ENCODE measurements at places on chromosomes 12 and 14.

DNA sequence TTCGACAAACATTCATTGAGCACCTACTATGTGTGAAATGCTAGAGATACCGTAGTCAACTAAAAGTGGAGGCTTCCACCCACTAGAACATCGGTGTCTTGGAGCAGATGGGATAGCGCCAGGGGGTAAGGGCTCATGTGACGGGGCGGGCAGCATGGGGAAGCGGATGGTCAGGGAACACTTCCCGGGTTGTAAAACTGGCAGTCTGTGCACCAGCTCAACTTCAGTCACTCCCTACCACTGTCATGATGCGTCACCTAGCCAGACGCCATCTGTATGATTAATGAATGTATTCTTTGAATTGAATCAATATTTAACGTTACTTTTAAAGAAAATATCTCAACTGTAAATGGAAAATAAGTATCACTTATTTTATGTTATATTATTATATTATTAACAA, 93.5 kb downstream of the PIWIL1 start:
- DNase-seq = no peak

- DNase-seq = no peak
These were observed 271.6 kb downstream of the CACNA1C start for GRCh38 chr12:2324387-2324786.

DNA sequence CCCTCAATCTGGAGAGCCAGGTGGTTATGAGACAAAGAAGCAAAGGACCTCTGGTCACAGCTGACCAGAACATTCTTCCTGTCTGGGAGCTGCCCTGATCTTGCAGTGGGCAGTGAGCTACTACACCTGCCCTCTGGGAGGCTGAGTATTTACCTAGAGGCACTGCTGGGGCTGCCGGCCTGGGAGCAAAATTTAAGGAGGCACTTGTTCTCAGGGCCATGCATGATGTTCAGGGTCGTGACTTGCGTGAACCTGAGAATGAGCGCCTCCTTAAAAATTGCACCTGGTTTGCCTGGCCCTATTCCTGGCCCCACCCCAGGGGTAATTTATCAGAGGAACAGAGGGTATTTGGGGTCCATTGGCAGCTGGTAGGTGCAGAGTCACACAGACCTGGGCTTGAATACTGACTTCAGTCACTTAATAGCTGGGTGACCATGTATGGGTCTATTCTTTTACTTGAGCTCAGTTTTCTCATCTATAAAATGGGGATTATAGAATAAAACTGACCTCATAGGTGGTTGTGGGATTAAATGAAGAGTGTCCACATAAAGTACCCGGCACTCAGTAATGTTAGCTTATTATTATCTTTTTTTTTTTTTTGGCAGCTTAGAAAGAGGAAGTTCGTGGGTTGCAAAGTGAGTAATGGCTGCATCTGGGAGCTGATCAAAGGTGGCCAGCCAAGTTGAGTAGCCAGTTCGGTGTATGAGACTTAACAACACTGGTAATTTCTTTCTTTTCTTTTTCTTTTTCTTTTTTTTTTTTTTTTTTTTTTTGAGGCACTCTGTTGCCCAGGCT, 107.4 kb upstream of the MED13L start:
- DNase-seq = no peak

GRCh38 chr12:94640134-94640928, 10.0 kb downstream of the TMCC3 start:
- DNase-seq = no peak

- DNase-seq = no peak
These were observed 533.7 kb upstream of the SEL1L start for GRCh38 chr14:82067221-82067875.

DNA sequence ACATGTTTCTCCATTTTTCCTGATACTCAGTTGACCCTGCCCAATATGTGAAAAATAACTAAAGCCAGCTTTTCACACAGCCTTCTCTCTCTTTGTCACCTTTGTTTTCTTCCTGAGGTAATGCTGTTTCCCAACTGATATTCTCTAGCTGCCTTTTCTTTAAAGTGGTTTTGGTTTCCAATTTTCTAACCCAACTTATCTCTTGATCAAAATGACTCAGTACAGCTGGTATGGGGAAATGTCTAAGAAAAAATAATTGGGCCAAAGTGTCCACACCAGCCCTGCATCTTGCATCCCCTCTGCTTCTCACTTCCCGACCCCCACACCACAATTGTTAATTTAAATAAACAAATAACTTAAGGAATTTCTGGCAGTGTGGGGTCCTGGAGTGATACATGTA, 193.8 kb downstream of the SYT1 start:
- DNase-seq = no peak

DNA sequence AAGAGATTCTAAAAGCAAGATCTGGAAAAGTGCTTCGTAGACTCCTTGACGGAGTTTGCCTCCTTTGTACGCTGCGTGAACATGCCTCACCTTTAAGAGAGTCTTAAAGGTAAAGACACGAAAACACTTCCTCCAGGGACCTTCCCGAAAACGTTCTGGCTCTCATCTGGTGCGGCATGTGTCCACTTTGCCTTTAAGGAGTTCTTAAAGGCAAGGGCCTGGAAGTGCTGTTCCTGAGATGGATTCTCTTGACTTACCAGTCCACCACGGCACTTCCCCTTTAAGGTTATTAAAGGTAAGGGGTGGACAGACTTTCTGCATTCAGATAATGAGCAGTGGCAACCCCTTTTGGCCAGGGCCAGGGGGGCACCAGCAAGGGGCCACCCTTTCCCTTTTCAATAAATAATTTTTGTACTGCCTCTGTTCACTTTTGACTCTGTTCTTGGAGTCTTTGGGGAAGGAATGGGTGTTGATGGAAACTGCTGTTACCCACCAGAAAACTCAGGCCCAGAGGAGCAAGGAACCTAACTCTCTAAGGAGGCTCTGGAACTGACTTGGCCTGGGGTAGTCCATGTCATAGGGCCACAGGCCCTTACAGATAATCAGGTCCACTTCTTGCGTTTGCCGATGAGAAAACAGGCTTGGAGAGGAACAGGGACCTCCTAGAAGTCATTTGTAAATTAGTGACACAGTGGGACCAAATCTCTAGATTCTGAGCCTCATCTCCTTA, 4.4 kb downstream of the REM2 start:
- no peak for DNase-seq

- no peak for DNase-seq
These were observed 1.1 kb downstream of the BRI3BP start for GRCh38 chr12:124994437-124994975.

DNA sequence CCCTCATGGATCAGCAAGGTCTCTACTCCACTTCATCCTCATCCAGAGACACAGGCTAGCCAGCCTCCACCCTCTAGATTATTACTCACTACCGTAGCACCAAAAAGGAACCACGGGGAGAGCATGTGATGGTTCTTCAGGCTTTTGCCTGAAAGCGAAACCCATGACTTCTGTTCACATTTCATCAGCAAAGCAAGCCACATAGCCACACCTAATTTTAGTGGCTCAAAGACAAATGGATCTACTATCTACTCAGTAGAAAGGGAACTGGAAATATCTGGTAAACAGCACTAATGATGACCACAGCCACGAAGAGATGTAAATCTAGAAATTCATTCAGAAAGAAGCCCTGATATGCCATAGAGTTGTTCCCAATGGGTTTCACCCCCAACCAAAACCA, 51.4 kb downstream of the VCPKMT start:
- DNase-seq = no peak

DNA sequence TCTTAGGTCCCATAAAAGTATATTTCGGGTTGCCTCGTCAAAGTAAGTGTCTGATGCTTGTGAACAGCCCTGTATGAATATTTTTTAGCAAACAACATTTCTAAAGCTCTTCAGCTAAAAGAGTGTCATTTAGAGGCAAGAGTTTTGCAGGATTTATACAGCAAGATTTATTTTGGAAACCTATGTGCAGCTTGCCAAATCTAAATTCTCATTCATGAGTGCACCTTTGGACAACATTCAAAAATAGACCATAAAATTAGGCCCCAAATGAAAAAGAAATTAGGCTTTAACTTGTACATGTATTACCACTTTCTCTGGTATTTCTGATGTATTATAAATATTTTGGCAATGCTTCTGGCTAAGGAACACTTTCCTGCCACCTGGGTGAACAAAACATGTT, 224.4 kb upstream of the PDZRN4 start:
- DNase-seq = no peak

DNA sequence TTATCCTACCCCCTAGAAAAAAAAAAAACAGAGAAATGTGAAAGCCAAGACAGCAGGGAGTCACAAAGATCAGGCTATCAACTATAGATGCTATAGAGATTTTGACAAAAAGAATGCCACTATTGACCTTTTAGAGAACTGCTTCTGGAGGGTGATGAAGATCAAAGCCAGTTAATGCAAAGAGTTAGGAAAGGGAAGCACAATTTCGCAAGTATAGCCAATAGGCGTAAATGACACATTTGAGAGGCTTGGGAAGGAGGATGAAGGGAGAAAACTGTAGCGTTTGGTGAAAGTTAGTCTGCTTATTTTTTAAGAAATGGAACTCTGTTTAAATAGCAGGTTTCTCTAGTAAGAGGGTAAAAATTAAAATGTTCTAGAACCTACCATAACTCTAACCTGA, 190.7 kb downstream of the DUSP6 start:
- DNase-seq = no peak

GRCh38 chr14:101721951-101722661, 39.4 kb upstream of the PPP2R5C start:
- DNase-seq = no peak

DNA sequence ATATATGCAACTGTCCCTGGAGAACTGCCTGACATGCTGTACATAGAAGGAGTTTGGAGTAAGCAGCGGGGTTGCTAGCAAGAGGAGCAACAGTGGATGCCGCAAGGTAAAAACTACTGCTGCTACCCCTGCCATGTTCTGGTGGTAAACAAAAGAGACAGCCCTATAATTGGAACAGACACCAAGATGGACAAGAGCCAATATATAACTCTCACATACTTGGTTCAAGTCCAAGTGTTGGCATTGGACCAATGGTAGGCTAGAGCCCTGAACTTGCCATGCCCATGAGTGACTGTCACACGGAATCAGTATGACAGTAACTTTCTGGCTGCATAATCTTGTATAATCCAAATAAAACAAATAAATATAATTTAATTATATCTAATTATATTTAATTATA, 13.7 kb downstream of the ATXN7L3B start:
- DNase-seq = no peak

DNA sequence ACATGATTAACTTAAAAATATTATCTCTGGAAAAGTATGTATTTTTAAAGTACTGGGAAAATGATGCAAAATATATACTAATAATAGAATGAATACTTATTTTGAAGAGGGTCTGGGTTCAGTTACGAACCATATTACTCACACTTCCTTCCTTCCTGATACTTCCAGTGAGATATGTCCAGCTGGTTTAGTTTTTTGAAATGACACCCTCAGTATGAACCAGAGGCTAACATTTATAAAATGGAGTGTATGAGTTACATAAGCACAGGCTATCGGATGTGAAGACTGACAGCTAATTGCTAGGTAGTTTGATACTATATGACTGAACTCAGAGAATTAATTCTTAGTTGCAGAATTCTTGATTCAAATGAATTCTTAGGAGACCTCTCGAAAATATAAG, 122.9 kb downstream of the OTOGL start:
- DNase-seq = no peak

- no peak for DNase-seq
These were observed 6.9 kb upstream of the RD3L start for GRCh38 chr14:103949131-103949790.

- no peak for DNase-seq
These were observed 352.9 kb upstream of the RGS6 start for GRCh38 chr14:71579331-71579730.

DNA sequence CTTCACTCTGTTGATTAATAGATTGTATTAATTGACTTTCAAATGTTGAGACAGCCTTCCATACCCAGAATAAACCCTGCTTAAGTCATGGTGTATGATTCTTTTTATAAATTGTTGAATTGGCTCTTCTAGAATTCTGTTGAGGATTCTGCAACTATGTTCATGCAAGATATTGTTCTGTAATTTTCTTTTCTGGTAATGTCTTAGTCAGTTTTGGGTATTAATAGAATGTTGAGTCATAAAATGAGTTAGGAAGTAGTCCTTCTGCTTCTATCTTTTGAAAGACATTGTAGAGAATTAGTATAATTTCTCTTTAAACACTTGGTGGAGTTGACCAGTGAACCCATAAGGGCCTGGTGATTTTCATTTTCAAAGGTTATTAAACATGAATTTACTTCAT, 958.9 kb downstream of the LRFN5 start:
- no peak for DNase-seq

GRCh38 chr12:1876086-1876485, 42.4 kb downstream of the CACNA2D4 start:
- DNase-seq = no peak

DNA sequence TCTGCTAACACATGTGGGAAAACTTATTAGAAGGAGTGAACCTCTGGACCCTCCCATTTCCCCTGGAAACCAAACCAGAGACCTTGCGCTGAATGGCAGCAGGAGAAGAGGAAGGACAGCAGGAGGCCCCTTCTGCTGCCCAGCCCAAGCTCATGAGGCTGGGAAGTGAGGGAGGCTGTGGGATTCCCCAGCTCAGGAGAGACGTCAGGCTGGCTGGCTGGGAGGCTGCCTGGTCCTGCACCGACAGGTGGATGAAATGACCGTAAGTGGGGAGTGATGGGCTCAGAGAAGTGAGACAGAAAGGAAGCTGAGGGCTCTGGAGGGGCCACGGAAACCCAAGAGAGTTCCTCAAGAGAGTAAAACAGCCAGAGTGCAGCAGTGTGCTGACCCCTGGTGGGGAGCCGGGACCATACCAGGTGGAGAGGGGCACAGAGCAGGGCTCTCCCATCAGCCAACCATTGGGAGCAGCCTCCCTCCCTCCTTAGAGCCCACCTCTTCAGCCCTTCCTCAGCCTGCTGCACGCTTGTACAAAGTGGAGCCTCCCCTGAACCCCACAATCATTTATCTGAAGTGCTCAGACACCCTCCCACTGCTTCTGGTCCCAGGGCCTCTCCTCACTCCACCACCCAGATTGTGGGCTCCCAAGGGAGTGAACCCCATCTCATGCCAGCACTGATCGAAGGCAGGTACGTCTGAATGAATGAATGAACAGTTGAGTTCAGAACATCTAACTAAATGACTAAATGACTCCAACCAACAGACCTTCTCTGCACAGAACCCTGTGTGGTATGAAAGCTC, 14.0 kb downstream of the TAMALIN start:
- no peak for DNase-seq

- DNase-seq = no peak
These were observed 110.3 kb downstream of the ADGRD1 start for GRCh38 chr12:131063960-131064359.

GRCh38 chr14:89540009-89540829, 123.2 kb upstream of the FOXN3 start:
- DNase-seq = no peak

- DNase-seq = no peak
These were observed 106.6 kb downstream of the BRMS1L start for GRCh38 chr14:35932659-35933159.

- DNase-seq = no peak
These were observed 64.9 kb downstream of the TMX1 start for GRCh38 chr14:51304941-51305340.

- DNase-seq = no peak
These were observed 13.8 kb downstream of the TMCC3 start for GRCh38 chr12:94636462-94637085.

- no peak for DNase-seq
These were observed 22.0 kb upstream of the SRRM4 start for GRCh38 chr12:118959348-118959747.

Data from omental fat pad (tissue), 4 donors.